MM.1S (cell line): ENCODE measurements at places on chromosomes 2 and 18.

DNA sequence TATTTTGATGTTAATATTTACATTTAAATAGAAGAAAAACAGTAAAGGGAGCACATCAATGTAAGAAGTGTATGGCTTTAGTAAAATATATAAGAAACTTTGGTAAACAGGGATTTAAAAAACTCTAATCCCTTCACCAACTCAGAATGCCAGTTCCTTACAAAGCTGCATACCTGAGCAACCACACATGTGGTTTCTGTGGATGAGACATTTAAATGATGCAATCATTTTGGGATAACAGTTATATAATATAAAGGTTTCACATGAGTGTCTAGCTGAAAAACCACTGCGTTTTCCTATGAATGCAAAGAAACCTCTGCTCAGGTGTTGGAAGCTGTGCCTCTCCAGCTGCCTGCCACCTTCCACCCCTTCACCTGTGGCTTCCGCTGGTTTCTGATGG is 209.1 kb upstream of the REV1 start:
- DNase-seq, result no peak

DNA sequence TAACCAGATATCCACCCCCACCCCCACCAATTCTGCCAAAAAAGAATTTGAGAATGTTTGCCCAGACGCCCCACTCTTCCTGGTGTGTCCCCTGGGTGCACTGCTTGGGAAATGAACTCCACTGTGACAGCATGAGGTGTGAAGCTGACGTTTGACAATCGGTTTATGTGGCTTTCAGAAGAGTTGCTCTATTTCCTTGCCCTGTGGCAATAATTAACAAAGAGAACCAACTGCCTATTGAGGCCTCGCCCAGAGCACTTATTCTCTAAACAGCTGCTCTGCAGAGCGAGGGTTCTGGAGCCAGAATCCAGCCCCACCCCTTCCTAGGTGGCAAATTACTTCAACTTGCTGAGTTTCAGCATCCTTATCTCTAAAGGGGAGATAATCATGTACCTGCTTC is 115.8 kb upstream of the SIX3 start:
- DNase-seq, result no peak

GRCh38 chr2:179613701-179614100 is 247.7 kb downstream of the ZNF385B start:
- DNase-seq, result no peak

- no peak for DNase-seq
Measured at GRCh38 chr2:165024199-165024598, 68.9 kb upstream of the SLC38A11 start.

DNA sequence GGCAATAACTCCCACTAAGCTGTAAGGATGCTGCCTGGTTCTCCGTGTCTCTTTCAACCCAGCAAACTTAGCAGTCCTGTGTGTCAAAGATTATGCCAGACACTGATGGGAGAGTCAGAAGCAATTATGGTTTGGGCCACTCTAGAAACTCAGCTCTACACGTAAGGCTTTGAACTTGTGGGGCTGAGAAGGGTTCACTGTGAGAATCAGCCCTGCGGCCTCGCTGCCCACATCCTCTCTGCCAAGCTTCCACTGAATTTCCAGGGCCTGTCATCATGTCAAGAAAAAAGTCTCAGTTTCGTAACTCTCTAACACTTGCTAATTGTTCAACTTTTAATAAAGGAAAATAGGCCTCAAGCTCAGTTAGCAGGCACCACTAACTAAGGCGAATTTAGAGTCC is 308.8 kb upstream of the LYPD1 start:
- DNase-seq, result no peak

DNA sequence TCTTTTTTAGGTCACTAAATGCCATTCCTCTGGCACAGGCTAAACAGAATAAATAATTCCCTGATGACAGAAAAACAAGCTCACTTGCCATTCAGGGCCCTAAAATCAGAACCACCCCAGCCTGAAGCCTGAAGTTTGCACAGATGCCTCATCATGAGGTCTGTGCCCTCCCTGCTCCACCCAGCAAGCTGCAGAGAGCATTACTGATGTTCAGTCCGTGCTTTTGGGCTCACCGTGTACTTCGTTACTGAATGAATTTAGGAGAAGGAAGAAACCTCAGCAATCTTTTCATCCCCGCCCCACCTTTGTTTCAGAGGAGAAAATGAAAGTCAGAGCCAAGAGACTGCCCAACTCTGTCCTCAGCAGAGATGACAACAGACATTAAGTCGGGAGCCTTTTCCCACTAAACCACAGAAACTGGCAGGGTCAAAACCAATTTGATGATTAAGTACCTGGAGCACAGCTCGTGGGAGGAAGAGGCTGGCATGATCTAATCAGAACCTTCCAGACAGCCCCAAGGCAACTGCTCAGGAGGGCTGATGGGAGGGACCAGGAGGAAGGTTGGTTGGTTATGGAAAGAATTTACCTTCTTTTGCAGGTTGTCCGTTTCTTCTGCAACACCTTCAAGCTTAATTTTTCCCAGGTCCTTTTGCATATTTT is 122.7 kb downstream of the LAMA1 start:
- peak; percentile 49 for DNase-seq

GRCh38 chr2:145273840-145274239 is 753.9 kb upstream of the ZEB2 start:
- DNase-seq, result no peak

GRCh38 chr2:78245394-78246135 is 723.4 kb upstream of the LRRTM4 start:
- DNase-seq, result peak; percentile 54

GRCh38 chr18:53625997-53626599 is 598.4 kb downstream of the MBD2 start:
- no peak for DNase-seq

DNA sequence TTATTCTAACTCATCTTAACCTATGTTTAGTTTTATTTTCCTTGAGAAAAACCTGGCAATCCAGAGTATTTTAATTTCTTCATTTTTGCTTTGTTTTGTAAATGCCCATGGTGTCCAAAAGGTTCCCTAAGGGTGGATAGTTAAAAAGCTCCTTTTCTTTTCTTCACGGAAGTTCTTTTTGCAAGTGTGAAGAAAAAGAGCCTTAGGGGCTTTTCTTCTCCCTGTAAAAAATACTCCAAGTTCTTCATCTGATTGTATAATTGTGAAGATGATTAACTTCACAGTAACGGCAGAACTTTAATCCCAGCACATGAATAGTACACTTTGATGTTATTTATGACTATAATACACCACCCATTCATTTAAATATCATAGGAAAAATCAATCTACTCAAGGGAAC is 530.2 kb upstream of the LINC00305 start:
- no peak for DNase-seq

DNA sequence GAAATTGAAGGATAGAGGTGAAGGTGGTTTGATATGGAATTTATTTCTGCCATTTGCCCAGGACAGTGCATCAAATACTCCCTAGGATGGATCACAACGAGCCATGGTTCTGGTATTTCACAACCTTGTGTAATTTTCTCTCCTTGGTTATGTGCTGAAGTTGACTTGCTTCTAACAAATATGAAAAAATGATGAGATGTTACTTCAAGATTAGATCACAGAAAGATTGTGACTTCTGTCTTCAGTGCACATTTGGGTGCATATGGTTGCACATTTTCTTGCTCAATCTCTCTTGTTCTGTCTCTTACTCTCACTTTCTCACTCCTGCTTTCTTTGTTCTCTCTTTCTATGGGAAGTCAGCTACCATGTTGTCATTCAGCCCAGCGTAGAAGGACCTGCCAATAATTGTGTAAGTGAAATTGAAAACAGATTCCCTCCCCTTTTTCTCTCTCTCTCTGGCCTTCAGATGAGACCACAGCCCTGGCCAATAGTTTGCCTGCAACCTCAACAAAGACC is 104.6 kb upstream of the RMDN2 start:
- DNase-seq, result no peak

- no peak for DNase-seq
Measured at GRCh38 chr2:28155086-28155485, 237.6 kb upstream of the FOSL2 start.

DNA sequence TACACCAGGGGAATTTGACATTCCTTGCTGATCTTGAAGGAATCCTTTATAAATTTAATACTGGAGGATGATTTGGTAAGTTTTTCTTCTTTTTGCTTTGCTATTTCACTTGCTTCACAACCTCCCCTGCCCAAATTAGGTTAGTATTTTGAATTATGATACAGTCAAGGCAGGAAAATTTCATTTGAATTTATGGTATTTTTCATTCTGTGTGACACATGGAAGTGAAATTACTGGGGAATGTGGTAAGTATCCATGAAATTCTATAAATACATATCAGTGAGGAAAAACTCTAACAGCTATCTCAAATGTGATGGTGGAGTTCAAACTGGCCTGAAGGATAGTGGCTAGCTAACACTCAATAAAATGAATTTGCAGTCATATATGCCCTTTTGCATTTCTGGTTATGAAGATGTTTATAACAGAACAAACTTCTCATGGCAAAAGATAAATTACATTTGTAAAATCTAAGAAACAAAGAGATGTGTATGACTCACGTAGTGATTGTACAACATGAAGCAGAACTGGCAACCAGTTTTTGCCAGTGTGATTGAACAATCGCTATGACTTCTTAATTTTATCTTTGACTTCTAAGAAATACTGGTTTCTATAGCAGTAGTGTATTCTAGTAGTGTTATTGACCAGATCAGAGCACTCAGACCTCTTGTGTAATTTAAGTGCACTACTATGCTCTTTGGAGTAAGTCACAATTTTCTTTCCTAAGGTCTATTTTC is 152.6 kb downstream of the IKZF2 start:
- no peak for DNase-seq

DNA sequence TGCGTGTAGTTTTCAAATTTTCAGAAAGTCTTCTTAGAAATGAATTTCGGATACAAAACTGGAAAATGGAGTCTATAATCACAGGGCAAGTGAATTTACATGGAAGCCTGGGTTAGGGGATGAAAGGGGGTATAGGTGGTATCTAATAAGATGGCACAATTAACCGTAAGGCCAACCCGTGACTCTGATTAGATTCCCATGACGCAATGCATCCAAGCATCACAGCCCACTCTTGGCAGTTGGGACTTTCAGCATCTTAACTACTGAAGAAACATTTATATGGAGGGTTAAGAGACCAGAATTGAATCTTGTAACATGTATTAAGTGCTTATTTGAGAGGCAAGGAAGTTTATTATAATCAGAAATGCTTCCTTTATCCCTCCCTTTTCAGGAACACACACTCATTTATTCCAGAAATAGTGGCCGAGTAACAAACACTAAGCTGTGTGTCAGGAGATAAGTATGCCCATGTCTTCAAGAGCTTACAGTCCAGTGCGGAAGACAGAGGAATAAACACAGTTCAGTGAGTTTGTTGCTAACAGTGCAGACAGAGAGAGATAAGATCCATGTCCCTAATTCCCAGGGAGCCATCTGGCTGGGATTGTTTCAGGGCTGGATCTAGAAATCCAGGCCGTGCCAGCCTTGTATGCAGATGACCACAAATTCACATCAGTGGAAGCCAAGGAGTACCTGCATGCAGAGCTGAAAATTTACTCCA is 151.2 kb downstream of the ANTXR1 start:
- DNase-seq, result no peak

GRCh38 chr2:177015356-177015923 is 197.2 kb upstream of the HNRNPA3 start:
- DNase-seq, result no peak

- DNase-seq, result no peak
Measured at GRCh38 chr2:16650287-16651249, 15.1 kb downstream of the CYRIA start.

- DNase-seq, result no peak
Measured at GRCh38 chr2:211756266-211756665, 782.3 kb downstream of the ERBB4 start.

DNA sequence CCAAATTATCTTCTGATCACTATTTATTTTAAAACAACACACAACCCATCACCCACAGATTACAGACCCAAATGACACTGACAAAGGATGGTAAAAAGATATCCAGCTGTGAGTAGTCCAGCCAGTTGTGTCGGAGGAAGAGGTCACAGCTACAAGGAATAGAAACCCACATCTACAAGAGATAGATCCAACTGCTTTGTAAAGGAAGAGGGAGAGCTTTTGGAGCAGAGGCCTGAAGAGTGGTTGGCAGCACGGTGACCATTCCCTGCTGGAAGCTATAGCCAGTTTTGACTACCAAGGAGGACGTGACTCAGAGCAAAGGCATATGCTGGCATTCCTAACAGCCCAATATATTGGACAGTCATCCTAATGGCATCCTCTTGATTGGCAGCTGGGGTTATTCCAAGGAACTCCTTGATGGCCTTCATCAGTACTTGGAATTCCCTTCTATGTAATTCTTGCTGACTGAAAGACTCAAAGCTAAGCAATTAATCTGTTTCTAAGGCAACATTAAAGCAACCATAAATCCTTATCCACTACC is 17.1 kb downstream of the SLC8A1 start:
- no peak for DNase-seq

DNA sequence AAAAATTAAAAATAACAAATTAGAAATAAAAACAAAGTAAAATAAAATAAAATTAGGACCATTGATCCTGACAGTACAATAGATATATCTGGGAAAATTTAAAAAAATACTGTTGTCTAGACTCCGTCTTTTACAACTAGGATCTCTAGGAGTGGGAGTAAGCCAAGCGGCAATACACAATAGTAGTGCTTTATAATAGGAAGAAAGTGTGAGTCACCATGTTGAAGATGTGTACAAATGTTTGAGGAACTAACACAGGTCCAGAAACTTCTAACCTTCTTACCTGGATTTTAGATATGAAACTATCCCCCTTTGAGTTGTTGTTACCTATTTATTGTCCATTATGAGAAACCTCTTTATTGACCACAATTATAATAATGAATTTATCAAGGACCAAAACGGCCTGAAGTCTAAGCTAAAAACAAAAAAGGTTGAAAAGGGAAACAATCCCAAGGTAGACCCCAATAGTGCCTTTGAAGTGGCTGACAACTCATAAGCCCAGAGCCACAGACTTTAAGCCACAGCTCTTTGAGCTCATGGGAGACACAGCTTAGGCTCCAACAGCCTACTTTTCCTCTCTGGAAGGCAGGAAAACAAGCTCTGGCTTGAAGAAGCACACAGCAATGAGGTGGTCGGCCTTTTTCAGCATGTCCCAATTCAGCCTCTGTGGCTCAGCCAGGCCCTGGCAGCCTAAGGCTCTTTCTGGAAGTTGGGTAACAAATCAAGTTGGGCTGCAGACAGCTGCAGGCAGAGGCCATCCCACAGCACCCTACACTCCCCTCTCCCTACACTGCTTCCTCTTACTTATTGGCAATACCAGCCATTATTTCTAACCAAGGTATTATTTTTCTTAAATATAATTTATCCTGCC is 62.9 kb downstream of the AQP4 start:
- DNase-seq, result no peak

DNA sequence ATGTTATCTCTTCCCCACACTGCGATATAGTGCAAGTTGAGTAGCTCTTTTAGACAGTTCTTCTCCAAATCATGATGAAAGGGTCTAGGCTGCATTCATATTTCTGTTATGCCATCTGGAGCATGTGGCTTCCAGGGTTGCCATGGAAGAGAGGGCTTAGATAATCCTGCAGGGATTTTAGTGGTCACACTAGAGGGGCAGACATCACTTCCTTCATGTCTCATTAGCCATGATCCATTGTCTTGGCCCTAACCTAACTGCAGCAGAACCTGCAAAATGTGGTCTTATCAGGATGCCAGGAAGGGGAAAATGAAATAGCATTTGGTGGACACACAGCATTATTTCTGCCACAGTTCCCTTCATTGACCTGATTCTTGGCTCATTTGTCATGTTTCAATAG is 83.1 kb downstream of the ADAM23 start:
- no peak for DNase-seq
